ENCODE measurements at places on chromosomes 7 and 10. TPM values are rescaled to one million over a fixed set of nuclear protein-coding genes. Genes with fewer than 3 reads are reported as not detected.

The LIPN gene
- not detected for total RNA-seq

GRCh38 chr7:114081606-114082425 lies 163.0 kb upstream of the PPP1R3A start:
- peak; percentile 81 for DNase-seq

The TFR2 gene
- 0.29 TPM for total RNA-seq

DNA sequence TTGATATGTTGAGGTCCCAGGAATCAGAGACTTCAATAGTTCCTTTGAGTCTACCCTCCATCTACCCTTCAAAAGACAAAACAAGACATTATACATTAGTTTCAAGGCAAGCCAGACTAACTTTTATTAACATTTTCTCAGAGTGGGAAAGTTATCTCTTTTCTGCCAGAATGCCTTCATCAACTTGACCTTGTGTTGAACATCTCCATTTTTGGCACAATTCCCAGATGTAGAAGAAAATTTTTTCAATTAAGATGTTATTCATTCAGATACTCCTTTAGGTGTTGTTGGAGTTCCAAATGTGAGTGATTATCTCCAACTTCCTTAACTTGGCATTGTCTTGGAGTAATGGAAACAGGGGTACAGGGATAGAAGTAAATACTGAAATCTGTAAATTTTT lies 59.1 kb downstream of the NRF1 start:
- DNase-seq, result no peak

- no peak for DNase-seq
Measured at GRCh38 chr7:23490357-23491135, 20.3 kb upstream of the IGF2BP3 start.

GRCh38 chr7:24769851-24770250 lies 12.6 kb upstream of the GSDME start:
- no peak for DNase-seq

DNA sequence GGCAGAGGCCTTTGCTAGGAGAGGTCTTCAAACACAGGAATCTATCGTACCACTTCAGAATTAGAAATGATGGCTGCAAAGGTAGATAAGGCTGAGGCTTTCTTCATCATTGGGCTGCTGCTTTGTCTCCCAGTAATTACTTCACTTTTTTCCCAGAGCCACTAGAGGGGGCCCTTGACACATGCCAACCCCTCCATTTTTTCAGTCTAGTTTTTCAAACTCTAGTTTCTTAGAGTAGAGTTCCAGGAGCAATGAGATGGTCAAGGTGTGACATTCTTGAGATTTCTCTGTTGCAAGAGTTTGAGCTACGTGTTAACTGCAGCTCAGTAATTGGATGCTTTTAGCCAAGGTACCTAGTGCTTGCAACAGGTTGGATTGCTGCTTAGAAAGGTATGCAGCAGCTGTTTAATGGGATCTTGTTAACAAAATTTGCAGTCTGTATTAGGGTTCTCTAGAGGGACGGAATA lies 33.8 kb upstream of the RBM20 start:
- peak; percentile 66 for DNase-seq

The SPDYE18 gene
- total RNA-seq, result not detected

The NUTM2E gene
- 0.03 TPM for total RNA-seq

GRCh38 chr10:120424198-120424464 lies 32.9 kb upstream of the PLPP4 start:
- DNase-seq, result no peak

The CFAP58 gene
- 0.21 TPM for total RNA-seq

- no peak for DNase-seq
Measured at GRCh38 chr7:37391791-37392672, 56.6 kb downstream of the ELMO1 start.

DNA sequence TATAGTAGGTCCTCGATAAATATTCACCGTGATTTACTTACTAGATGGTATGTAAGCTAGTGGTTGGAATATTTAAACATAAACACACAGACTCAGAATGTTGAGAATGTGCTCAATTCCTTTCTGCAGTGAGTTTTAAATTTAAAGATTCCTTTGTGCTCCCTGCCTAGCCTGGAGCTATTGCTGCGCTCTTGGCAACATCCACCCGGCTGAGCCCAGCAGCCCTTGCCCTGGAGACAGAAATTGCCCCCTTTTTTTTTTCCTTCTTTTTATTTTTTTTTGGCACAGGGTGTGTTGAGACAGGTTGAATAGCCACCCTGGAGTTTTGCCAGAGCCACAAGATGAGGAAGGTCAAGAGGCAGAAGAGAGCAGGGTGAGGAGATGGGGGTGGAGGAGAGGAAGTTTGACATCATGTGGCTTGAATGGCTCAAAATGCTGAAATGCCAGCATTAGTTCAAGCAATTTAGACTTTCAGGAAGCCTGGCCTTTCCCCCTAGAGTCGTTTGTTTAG lies 180.8 kb downstream of the PRKCQ start:
- peak; percentile 59 for DNase-seq

The MRC1 gene
- total RNA-seq, result not detected

GRCh38 chr10:31134311-31134952 lies 102.8 kb upstream of the ZNF438 start:
- no peak for DNase-seq

The GDF2 gene
- total RNA-seq, result not detected

GRCh38 chr7:95106401-95106800 lies 199.0 kb downstream of the PPP1R9A start:
- no peak for DNase-seq

DNA sequence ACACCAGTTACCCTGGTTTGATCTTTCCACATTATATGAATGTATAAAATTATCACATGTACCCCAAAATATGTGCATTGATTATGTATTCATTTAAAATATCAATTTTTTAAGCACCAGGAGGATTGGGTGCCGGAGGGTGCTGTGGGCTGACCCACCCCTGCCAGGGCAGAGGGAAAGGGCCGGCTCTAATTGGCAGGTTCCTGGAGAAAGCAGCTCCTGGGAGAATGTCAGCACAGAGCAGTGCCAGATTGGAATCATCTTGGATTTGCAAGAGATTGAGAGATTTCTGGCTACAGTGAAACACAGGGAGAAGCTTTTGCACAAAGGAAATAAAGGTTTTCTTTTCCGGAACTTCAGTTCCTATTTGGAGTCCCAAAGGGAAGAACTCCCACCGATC lies 264.4 kb upstream of the TCERG1L start:
- DNase-seq, result no peak

GRCh38 chr10:133058331-133059092 lies 29.2 kb upstream of the ADGRA1 start:
- no peak for DNase-seq

DNA sequence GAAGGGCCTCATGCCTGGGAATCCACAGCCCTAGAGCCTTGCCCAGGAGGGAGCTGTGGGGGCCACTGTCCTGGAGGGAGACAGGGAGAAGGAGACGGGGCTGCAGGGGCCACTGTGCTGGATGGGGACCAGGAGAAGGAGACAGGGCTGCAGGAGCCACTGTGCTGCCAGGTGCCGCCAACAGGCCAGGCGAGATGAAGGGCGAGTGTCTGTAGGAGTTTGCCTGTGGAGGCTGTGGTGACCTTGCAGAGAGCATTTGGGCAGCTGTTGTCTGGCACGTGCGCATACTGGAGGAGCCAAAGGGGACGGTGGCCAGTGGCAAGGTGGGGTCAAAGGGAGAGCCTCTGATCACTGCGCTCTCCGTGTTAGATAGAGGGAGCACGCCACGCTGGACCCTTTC lies 79.2 kb downstream of the NKX6-2 start:
- no peak for DNase-seq

The FAM25C gene
- total RNA-seq, result not detected
